ENCODE measurements at places on chromosomes 5 and 9.
A peak's percentile ranks its signal among the peaks of the same experiment; 100 is the strongest.

DNA sequence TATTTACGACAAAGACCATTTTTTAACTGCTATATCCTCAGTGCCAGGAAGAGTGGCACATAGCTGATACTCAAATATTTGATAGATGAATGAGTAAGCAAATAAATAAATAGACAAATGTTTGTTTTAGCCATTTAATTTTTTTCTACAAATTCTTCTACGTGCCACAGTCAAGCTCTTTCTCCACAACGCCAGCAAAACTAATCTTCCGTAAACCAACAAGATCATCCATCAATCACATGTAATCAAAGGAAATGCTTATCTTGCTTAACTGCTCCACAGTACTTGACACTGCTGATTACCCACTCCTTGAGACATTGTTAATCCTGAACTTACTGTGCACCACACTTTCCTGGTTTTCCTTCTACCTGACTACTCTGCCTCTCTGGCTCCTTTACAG, 136.7 kb downstream of the EDIL3 start:
- no peak for DNase-seq

GRCh38 chr5:124302533-124302932, 443.9 kb downstream of the ZNF608 start:
- DNase-seq: no peak

DNA sequence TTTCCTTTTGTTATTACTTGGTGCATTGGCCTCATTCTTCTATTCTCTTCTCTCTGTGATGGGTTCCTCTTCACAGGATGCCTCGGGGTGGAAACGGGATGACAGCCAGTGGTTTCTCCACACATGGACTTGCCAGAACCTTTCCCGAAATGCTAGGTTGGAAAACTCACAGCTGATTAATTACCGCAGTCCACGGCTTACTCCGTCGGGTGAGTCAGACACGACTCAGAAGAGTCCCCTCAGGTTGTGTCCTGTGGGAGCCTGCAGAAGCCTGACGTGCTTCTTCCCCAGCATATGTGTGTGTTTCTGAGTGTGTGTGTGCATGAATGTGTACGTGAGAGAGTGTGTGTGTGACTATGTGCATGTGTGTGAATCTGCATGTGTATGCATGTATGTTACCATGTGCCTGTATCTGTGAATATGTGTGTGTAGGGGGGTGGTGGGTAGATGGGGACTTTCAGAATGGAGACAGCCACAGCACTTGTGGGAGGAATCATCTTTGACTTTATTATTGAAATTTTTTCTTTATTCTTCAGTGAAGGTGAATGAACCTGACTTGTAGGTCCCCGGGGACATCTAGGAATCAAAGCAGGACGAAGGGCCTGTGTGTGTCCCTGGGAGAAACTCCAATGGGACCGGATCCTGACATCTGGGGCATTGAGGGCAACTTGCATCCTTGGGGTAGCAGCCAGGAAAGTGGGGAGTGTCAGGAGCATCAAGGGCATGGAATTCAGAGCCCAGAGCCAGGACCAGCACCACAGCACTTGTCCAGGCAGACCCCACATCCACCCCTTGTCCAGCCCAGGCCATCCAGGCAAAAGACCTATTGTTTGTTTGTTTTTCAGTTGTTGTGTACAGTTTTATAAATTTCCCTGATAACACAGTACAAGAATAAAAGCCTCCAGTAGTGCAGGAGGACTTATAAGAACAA, 21.9 kb upstream of the MED10 start:
- no peak for DNase-seq

GRCh38 chr9:27423915-27424710, 100.0 kb upstream of the IFNK start:
- DNase-seq: no peak

GRCh38 chr9:131246618-131247017, 29.7 kb downstream of the FAM78A start:
- no peak for DNase-seq

DNA sequence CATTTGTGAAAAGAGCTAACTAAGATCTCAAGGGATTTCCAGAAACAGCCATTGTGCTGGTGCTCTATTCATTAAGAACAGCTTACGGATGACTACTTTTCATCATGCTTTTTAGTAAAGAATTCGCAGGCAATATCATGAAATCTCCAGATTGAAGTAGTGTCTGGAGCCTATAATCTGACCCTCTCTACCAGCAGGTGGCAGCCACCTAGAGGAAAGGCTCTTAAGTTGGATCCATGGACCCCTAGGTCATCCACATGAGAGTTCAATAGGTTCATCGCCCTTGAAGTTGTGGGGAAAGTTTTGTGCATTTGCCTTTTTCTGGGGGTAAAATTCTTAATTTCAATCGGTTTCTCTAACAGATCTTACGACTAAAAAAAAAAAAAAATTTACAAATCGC, 82.3 kb downstream of the SLC1A3 start:
- DNase-seq: peak; percentile 16

DNA sequence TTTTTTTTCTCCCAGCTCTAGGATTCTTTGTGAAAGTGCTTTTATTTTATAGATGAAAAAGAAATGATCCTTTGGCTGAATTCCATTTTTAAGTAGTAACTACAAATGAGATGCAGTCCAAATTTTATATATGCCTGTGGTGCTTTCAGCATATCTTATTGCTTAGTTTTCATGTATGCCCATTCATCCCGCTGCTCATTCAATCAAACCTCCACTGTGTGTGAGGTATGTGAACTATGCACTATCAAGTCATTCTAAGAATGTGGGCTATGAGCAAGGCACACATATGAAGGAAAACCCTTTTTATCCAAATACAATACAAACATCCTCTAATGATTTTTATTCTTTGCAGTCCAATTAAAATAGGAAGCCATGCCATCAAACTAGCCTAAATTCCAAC, 1069.1 kb upstream of the DMAC1 start:
- DNase-seq: no peak
